NCI-H774 (cell line): ENCODE measurements at places on chromosomes 7 and 10.

GRCh38 chr10:100019787-100020141, 10.0 kb upstream of the DNMBP start:
- DNase-seq: no peak

- no peak for DNase-seq
These were observed 5.1 kb downstream of the TLX1 start for GRCh38 chr10:101136007-101136707.

- no peak for DNase-seq
These were observed 133.5 kb downstream of the VIPR2 start for GRCh38 chr7:159010937-159011721.

GRCh38 chr7:88866265-88866863, 70.8 kb upstream of the TEX47 start:
- DNase-seq: no peak

DNA sequence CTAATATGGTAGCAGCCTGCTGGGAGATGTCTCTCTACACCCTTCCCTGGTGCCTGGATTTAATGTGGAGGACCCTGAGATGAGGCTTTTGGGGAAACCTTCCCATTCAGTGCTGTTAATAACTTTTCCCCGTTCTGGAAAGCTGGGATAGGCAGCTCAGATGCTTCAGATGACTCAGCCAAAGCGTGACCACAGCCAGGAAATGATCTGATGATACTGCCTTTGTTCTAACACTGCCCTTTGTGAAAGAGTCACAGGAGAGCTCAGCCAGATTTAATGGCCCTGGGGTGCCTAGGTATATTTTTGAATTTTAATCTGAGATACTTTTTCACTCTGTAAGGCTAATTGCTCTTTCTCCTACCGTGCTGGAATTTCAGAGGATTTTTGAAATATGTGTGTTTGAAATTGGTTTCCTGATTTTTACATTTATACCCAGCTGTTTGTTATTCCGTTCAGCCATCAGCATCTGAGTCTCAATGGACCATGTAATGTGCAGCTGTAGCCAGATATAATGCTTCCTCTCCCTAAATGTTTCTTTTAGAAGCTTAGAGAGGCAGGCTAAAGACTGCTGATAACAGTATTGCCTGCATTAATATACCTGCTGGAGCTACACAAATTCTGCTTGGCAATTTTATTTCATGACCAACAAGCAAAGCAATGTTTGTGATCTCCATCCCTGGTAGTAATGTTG, 17.8 kb downstream of the CELF2 start:
- no peak for DNase-seq

- no peak for DNase-seq
These were observed 1.7 kb upstream of the RBM20 start for GRCh38 chr10:110642204-110643034.

DNA sequence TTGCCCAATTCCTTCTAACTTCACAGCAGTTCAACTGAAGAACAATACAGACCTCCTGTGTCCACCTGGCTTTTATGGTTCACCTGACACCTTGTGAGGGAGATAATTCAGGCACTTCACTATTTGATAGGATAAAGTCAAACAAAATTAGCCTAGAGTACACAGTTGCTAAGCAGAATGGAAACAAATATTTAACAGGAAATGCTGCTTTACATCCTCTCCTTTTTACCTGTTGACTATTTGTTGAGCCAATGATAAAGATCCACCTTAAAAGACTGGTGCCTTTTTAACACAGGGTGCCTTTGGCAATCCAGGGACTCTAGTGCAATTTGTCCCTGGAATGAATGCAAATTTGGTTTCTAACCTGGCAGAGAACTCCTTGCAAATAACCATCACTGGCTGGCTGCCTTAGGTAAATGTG, 39.8 kb downstream of the ITPRID1 start:
- peak; percentile 95 for DNase-seq

- DNase-seq: no peak
These were observed 266.4 kb downstream of the PTPRN2 start for GRCh38 chr7:158321056-158321700.

- no peak for DNase-seq
These were observed 145.9 kb downstream of the PRKAG2 start for GRCh38 chr7:151731022-151731441.

- DNase-seq: no peak
These were observed 75.5 kb upstream of the CAPZA2 start for GRCh38 chr7:116786791-116787443.
